HS-27A (cell line): ENCODE measurements at places on chromosomes 12 and 14.

DNA sequence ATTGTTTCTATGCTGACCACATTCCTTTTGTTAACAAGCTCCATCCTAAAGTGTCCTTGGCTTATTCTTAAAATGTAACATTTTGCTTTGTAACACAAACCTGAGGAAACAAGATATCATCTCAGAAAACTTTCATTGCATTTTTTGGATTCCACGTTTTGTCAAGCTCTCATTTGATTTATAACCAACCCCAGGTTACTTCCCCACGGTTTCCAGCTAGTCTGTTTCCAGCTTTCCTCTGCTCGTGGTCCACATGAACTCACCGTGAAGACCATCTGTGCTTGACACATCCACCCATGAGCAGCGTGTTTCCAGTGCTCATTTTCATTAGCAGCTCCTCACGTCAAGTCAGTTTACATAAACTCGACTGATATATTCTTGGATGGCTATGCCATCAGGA is 6.4 kb upstream of the NKX2-8 start:
- DNase-seq, result no peak

DNA sequence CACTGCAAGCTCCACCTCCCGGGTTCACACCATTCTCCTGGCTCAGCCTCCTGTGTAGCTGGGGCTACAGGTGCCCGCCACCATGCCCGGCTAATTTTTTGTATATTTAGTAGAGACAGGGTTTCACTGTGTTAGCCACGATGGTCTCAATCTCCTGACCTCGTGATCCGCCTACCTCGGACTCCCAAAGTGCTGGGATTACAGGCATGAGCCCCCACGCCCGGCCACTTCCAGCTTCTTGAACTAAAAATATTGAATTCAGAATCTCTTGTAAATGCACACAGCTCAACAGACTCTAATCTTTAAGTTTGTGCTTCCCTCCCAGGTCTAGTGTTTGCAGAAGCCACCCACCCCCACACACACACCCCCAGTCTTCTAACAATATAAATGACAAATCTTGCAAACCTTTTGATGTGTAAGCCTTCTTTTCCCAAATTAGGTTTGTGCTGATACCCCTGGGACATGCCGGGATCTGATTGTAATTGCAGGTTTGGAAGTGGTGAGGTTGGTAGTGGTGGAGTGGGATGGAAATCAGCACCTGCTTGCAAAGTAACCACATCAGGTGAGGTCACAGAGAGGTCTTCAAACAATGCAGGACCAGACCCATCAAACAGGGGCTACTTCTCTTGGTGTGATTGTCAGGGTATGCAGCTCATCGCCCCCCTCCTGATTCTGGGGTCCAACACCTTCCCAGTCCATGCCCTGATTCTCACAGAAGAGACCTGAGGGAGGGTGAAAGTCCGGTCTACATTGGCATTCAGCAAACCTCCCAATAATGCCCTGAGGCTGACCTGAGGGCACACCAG is 51.4 kb upstream of the GPR132 start:
- DNase-seq, result no peak

DNA sequence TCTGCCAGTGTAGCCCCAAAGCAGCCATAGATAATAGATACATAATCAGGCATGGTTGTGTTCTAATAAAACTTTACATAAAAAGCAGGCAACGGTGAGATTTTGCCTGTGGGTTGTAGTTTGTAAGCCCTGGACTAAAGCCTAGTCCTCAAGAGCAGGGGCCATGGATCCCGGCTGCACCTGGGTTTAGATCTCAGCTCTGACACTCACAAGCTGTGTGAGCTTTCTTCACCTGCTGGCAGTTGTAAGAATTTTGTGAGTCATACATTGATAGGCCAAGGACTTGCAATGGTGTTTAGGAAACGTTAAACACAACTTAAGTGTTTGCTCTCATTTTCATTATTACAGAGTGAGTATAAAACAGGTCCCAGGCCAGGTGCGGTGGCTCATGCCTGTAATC is 395.8 kb upstream of the TBX3 start:
- no peak for DNase-seq

DNA sequence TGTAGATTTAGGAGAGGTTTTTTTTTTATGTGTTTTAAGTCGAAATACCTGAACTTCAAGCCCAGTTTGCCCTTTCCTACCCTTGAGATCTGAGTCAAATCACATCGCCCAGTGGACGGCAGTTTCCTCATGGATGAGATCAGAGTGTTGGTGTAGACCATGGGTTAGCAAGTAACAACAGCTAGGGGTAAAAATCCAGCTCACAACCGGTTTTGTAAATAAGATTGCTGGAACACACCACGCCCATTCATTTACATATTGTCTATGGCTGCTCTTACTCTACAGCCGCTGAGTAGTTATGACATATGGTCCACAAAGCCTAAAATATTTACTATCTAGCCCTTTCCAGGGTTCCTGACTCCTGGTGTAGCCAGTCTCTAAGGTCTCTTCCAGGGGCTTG is 158.5 kb upstream of the PLEKHG7 start:
- no peak for DNase-seq

DNA sequence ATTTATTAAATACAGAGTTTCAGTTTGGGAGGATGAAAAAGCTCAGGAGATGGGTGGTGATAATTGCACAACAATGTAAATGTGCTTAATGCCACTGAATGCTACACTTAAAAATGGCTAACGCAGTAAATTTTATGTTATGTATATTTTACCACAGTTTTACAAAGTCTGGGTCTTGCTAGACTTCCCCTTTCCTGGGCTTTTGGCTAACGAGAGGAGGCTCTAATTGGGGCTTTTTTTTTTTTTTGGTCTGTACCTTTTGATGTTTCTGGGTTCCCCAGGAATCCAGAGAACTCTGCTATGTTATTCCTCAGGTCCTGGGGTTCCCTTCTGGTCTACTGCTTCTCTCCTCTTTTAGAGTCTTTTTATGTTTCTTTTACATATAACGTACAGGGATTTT is 355.5 kb downstream of the CACNA1C start:
- no peak for DNase-seq

DNA sequence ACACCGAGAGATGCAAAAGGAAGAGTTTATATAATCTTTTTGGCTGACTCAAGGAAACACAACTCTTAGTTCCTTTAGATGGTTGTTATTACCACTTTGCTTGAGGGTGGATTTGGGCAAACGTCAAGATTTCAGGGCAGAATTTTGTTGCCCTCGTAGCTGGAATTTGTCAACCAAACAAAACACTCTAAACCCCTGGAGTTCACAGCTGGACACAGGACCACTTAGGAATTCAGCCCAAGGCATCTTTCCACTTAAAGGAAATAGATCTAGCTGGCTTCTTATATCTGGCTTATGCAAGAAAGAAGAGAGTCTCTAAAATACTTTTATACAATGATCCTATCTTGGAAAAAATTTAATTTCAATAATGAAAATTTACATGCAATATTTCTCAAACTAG is 237.8 kb upstream of the LRIG3 start:
- DNase-seq, result no peak

DNA sequence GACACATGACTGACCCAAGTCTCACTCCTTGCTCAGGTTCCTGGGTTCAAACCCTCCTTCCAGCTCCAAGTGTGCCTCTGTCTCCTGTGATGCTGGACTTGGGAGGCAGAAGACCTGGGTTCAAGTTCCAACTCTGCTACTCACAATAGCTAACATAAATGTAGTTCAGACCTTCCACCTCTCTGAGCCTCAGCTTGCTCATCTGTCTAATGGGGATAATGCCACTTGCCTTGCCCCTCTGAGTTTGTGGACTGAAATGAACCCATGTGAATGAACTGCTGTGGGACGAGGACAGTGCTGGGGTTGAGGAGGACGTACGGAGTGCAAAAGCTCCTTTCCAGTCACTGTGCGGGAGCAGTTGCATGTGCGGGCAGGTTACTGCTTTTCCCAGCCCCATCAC is 40.9 kb downstream of the ACADS start:
- no peak for DNase-seq

DNA sequence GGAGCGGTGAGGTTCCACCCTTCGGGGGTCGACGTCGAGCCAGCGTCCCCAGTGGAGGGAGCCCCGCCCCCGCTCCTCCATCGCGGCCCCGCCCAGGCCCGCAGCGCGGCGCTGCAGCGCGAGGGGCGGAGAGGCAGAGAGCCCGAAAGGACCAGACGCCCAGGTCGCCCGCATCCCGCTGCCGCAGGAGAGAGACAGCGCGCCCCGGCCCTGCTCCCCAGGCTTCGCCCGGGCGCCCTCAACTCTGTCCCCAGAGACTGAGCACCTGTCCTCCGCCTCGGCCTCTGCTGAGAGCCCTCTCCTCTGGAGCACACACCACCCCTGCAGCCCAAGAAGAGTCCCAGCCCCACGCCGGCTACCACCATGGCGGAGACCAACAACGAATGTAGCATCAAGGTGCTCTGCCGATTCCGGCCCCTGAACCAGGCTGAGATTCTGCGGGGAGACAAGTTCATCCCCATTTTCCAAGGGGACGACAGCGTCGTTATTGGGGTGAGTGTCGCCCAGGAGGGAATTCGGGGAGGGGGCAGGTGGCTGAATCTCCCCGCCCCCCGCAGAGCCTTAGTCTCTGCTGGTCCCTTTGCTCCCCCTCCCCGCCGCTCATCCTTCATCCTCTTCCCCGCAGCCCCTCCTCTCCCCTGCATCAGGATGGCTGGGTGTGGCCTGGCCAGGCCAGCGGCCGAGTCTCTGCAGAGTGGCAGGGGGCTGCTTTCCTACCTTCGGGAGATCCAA is at the start of gene KIF5A:
TSS of gene KIF5A (plus strand) at position 136 of the 732 bp plus-strand sequence. CDS start at position 364, 228 bp downstream.
- no peak for DNase-seq

- DNase-seq, result no peak
Measured at GRCh38 chr12:82412246-82412645, 53.9 kb downstream of the METTL25 start.

GRCh38 chr12:106736051-106736957 is 38.2 kb upstream of the RIC8B start:
- no peak for DNase-seq

DNA sequence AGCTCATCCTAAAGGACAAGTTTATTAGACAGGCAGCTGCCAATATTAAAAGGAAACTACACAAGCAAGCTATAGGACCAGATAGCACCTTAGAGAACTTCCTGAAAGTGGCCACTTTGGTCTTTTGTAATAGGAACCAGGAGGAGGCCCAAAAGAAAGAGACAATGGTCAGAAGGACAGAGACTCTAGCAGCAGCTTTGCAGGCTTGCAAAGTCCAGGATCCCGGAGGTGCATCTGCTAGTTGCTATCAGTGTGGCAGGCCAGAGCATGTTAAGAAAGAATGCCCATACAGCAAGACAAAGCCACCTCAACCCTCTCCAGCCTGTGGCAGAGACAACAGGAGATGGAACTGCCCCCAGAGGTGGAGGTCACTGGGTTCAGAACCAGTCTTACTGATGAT is 23.4 kb downstream of the APOBEC1 start:
- no peak for DNase-seq

DNA sequence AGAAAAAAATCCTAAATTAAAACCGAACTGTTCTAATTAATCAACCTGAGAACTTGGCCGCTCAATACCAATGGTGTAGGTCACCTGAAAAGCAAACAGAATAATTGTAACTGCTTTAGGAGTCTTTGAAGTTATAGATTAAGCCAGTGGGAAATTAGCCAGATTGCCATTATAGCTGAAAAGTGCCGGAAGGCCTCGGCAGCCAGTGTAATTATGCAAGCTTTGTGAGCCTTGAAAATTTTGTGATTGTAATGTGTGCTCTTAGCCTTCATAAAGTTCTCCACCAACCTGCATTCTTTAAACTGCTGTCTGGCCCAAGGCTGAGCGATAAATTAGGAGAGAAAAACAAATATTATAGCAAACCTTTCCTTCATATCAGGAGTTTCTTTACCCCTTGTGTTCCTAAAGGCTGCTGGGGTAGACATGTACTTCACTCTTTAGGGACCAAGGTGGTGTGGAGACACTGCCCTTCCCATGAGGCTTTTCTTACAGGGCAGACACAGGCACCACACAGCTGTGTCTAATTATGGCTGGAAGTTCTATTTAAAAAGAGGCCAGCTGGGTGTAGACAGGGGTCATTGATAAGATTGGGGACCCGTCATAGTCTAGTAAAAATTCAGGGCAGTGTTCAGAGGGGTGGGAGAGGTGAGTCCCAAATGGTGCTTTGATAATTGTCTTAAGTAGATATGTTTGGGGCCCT is 991.2 kb downstream of the FLRT2 start:
- DNase-seq, result no peak

GRCh38 chr14:100914597-100915021 is 11.1 kb upstream of the RTL1 start:
- no peak for DNase-seq

DNA sequence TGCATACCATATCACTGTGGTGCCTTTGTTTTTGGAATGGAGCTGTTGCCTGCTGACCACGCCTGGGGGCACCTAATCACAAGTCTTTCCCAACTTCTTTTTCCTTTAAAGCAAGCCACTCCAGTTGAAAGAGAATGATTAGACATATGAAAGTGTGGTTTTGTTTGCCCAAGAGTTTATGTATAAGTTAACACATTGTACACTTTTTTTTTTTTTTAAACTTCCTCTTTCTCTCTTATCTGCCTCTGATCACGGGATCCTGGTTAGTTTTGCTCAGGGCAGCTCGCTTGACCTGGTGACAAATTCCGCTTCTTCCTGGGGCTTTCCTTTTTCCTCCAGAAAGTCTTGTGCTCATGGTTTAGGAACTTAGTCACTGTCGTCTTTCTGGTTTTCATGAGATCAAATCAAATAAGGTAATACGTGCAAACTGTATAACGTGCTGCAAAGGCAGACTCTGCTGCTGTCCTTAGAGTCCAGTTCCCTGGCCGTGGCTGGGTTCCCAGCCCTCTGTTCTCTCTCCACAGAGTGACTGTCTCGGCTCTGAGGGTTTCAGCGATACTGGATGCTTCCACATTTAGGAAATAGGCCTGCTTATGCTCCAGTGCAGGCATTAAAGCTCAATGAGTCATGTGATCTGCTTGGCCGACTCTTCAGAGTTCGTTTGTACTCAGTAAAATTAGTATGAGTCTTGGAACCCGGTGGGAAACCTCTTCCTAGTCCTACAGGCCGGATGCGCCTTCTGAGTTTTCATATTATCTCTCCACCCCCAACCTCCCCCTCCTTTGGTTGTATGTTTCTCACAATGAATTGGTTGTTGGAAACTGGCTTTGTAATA is 15.2 kb downstream of the RASSF3 start:
- DNase-seq, result no peak

DNA sequence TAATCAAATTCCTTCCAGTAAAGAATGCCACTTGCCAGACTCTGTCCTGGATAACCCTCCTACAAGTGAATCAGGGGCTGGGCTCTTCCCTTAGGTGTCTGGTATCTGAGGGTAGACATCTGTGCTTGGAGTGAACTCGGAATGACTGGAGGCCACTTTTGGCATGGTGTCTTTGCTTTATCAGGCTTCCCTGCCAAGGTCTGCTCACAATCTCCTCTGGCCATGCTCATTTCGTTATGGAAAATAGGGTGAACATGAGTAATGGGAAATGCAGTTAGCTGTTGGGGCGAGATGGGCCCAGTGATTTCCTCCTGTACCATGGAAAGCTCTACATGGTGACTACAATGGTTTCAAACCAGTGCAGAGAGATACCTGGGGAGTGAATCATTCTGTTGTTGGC is 212.9 kb downstream of the NRXN3 start:
- no peak for DNase-seq

GRCh38 chr12:102197789-102198188 is at the start of gene PMCH:
TSS of gene PMCH (minus strand) at chr12:102197833. CDS start at chr12:102197770, 63 bp downstream.
- DNase-seq, result peak; percentile 3

GRCh38 chr12:121781484-121781997 is 11.9 kb downstream of the RHOF start:
- no peak for DNase-seq
